ENCODE measurements at places on chromosomes 2 and 18.

DNA sequence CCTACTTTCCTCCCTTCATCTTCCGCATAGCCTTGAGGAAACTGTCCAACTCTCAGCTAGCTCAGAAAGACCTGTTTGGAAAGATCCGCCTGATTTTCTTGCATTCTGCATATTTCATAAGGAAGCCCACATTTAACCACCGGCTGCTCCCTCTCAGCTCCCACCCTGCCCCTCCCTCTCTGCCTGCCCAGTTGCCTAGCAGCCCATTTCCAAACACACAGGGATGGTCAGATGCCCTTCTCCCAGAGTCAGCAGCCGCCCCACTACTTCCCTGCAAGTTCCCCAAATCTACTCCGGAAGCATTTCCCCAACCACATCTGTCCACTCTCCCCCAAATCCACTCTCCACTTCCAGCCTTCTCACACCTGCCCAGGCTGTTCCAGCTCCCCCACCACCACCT, 96.0 kb downstream of the TNS1 start:
- DNase-seq = no peak

DNA sequence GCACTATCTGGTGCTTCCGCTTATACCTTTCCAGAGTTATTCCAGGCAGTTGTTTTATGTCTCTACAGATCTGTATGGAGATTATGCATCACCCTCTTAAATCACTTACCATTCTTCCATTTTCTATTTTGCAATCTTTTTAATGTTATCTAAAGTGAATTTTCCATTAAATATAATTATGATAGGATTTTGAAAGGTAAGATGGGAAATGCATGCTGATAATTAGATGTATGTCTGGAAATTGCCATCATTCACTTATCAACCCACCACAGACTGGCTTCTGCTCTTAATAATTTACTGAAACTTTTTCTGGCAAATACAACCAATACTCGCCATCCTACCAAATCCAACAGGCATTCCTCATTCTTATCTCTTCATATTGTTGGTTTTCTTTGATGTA, 227.4 kb upstream of the MC4R start:
- DNase-seq = no peak

- DNase-seq = no peak
Measured at GRCh38 chr2:158102446-158102845, 770 bp downstream of the UPP2 start.

- no peak for DNase-seq
Measured at GRCh38 chr18:3008541-3008940, 4.4 kb downstream of the LPIN2 start.

DNA sequence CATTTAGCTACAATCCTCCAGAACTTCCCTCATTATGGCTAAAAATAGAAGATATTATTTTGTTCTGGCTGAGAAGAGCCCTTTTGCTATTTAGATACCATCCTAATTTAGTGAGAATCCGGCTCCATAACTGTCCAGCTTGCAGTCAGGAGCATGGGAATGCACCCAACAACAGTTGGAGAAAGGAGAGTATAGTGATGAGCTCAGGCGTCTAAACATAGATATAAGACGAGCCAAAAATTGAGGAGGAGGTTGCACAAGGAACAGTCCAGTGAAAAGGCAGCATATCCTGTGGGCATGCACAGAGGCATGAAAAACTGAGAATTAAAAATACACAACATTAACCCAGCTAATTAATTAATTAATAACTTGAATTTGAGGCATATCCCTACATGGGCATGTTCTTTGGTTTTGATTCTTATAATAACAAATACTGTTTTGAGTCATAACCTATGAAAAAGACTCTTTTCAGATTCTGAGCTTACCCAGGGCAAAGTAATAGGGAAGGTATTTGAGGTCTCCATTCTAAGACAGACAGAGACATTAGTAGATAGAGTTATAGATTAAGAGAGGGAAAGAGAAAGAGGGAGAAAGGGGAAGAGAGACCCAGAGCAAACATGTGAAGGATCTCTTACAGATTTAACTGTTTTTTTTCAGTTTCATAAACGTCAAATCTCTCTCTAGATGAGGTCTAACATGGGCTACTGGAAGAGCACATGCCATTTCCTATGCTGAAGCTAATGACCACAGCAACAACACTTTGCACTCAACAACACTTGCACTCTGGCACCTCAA, 311.2 kb downstream of the OSR1 start:
- DNase-seq = no peak

DNA sequence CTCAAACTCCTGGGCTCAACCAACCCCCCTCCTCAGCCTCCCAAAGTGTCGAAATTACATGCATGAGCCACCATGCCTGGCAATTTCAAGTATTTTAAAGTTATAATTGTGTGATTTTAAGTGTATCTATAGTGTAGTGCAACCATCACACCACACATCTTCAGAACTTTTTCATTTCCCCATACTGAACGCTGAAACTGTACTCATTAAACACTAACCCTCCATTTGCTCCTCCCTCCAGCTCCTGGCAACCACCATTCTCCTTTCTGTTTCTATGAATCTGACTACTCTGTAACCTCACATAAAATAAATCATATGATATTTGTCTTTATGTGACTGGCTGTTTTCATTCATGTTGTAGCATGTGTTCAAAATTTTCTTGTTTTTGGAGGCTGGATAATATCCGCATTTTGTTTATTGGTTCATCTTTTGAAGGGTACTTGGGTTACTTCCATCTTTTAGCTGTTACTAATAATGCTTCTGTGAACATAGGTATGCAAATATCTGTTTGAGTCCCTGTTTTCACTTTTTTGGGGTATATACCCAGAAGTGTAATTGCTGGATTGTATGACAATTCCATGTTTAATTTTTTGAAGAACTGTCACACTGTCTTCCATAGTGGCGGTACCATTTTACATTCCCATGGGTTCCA, 188.2 kb downstream of the PLCL1 start:
- no peak for DNase-seq

- DNase-seq = no peak
Measured at GRCh38 chr2:10951558-10952414, 40.1 kb downstream of the KCNF1 start.

DNA sequence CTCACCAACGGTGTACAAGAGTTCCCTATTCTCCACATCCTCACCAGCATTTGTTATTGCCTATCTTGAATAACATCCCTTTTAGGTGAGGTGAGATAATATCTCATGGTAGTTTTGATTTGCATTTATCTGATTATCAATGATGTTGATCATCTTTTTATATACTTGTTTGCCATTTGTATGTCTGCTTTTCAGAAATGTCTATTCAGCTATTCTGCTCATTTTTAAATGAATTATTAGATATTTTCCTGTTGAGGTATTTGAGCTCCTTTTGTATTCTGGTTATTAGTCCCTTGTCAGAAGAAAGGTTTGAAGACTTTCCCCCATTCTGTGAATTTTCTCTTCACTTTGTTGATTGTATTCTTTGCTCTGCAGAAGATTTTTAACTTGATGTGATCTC, 695.5 kb upstream of the DDX18 start:
- DNase-seq = no peak

GRCh38 chr2:3211256-3212060, 166.2 kb downstream of the EIPR1 start:
- DNase-seq = no peak

- peak; percentile 100 for DNase-seq
Measured at GRCh38 chr2:8525582-8526402, 156.1 kb upstream of the ID2 start.

DNA sequence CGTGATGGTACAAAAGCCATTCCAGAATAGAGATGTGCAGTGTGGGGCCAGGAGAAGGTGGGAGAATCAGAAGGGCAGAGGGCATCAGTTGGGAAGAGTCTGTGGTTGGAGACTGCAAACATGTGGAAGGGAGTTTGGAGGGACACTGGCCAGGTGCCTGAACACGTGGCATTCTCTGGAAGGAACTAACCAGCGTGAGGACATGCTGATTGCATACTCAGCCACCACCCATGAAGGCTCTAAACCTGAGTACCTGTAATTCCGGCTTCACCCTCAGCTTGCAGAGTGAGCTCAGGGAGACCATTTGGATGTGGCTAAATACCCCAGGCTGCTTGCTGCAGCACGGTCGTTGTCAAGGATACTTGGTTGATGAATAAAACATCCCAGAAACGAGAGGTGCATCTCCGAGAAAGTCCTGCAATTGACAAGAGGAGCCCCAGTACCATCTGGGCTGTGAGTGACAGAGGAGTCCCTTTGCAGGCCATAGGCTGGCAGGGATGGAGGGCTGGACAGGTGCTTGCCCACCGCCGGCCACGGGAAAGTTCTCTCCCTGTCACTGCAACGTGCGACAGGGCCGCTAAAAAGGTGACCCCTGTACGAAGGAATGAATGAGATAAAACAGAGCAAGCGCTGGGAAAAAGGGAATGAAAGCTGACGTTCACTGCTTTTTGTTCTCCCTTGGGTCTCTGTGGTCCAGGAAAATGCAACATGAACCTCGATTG, 5.0 kb downstream of the ACKR3 start:
- no peak for DNase-seq

GRCh38 chr2:129930451-129930850, 49.0 kb upstream of the RAB6C start:
- no peak for DNase-seq

DNA sequence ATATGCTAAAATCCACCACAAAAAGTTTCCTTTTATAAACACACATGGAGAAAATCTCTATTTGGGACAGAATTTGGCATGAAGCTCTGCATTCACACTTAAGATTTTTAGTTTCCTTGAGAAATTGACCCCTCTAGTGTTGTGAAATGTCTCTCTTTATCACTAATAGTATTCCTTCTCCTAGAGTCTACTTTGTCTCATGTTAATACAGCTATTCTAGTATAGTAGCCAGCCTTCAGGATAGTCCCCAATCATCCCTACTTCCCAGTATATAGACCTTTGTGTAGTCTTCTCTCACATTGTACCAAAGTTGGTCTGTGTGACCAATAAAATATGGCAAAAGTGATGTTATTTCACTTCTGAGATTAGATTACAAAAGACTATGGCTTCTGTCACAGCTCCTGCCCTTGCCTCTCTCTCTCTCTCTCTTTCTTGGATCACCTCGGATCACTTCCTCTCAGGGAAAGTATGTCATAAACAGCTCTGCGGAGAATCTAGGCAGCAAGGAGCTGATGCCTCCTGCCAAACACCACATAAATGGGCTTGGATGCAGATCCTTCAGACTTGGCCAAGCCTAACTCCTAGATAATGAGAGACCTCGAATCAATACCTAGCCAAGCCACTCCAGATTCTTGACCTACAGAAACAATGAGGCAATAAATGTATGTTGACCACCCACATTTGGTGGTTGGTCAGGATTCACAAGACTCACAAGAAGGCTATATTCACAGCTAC, 59.7 kb upstream of the NABP1 start:
- DNase-seq = no peak

DNA sequence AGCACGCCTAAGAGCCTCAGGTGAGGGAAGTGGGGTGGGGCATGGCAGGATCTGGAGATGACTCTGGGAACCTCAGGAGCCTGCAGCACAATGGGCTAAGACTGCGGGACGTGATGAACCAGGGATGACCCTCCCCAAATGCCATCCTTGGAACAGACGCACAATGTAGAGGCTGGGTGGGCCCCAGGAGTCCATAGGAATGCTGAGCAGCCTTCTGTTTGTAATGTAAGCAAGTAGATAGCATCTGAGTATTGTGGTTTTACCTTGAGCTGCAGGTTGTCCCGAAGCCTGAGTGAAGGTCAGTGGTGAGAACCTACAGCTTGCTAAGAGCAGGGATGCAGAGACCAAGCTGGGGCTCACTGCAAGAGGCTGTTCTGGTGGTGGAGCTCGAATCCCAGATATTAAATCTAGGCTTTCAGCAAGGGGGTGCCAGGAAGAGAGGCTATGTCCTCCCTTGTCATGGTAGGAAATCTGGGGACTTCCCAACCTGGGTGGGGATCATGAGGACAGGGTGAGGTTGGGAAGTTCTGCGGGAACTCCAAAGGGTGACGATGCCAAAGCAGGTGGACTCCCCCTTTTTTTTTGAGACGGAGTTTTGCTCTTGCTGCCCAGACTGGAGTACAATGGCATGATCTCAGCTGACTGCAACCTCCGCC, 5.8 kb downstream of the SCTR start:
- no peak for DNase-seq

GRCh38 chr2:73253901-73254300, 19.8 kb downstream of the CCT7 start:
- DNase-seq = no peak

- no peak for DNase-seq
Measured at GRCh38 chr2:156363141-156363540, 30.6 kb upstream of the NR4A2 start.

DNA sequence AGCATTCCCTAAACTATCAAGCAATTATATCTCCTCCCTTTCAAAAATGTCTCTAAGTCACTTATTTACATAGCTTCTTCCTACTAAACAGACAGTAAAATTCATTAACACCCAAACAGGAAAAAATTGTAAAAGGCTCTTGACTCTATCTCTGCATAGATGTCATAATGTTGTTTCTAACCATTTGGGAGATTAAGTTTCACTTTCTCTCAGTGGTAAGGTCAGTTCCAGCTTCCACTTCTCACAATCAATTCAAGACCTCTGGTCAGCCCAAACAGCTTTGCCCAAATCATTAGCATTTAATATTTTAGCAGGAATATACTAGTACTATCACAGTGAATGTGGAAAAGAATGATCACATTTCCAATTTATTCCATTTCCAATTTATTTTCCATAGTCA, 374.3 kb upstream of the MC4R start:
- DNase-seq = no peak

DNA sequence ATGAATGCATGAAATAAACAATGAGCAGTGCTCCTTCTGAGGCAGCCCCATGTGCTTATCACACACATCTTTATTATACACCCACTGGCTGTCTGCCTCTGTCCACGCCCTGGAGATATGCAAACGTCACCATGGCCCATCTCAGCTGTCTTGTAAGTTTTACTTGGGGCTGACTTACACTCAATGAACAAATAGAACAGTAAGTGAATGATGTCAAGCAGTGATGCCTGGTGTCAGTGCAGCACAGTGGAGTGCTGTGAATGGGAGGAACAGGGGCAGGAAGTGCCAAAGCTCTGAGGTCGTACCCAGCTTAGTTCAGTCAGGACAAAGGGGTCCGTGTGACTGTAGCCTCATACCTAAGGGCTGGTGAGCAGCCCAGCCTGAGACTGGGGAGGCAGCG, 659.5 kb upstream of the HS6ST1 start:
- no peak for DNase-seq

DNA sequence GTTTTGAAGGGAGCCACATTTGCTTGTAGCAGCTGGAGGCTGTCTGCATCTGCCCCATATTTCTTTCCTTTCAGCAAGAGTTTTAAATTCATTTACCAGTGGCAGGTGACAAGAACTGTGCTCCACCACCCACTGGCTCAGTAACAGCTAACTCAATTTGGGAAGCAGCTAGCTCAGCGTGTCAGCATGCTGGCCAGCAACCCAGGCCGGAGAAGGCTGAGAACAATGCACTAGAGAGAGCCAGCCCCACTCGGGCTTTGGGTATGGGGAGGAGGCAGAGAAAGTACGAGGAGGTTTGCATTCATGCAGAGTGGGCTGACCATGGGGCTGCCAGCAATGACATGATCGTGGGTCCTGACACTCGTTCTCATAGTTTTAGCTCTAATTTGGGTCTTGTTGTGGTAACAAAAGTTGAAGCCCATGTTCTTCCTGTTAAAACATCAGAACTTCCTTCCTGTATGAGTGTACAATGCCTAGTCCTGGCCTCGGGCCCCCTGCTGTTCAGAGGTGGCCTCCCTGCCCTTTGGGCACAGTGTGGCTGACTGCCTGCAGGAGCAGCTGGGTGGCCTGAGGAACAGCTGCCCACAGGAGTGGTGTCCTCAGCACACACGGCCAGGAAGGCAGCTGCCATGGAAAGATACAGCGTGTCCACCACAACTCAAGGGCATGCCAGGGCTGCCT, 23.0 kb downstream of the CDC42EP3 start:
- peak; percentile 81 for DNase-seq

GRCh38 chr2:71697106-71698004, 244.0 kb downstream of the DYSF start:
- peak; percentile 78 for DNase-seq

GRCh38 chr2:174892546-174892945, 112.6 kb downstream of the CHN1 start:
- no peak for DNase-seq

All from NCI-H146 (cell line).